ENCODE measurements at places on chromosomes 6 and 20.

GRCh38 chr20:61886721-61887595 lies 178.7 kb downstream of the TAF4 start:
- peak; percentile 1 for DNase-seq

DNA sequence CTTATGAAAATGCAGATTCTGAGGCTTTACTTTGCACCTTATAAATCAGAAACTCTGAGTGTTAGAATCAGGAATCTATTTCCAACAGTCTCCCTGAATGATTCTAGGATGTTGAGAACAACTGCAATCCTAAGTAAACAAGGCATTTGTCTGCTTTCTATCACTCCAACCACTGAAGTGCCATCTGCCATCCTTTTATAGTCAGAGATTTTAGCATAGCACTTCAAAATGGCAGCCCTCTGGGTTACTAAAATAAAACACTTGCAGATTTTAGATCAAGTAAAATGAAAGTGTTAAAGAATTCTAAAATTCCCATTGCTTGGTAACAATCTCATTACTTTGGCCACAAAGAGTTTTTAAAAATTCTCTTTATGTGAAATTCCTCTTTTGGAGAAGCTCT lies 258.9 kb downstream of the CD109 start:
- no peak for DNase-seq

GRCh38 chr6:38686270-38687042 lies 16.5 kb downstream of the GLO1 start:
- no peak for DNase-seq

DNA sequence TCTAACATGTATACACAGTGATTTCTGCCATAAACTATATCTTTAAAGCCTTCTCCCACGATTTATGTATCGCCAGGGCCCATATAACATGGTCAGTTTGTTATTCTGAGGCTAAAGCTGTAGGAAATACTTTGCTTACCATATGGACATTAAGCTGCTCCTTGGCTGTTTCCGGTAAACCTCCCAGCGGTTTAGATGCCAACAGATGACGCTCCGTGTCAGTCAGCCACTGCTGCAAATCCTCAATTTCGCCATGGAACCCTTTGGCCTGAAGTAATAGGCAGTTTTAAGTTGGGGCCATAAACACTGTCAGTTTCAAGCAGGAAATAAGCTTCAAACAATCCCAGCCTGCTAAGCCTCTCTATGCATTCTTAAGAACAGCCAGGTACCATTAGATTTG lies 145.4 kb downstream of the DST start:
- no peak for DNase-seq

DNA sequence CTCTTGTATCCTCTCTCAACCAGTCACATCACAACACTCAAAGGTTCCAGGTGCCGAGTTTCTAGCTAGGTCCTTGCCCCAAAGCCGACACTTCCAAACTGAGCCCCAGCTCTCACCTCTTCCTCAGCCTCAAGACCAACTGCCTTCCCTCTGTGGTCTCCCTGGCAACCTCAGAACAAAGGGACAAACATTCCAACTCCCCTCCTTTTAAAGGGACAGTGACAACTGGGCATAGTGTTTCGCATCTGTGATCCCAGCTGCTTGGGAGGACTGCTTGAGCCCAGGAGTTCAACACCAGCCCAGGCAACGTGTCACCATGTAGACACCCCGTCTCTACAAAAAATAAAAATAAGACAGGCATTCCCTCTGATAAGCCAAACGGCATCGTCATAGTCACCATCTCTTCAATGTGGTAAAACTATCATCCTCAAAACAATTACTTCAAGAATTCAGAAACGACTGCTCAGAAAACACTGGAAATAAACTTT lies 11.3 kb downstream of the DIDO1 start:
- peak; percentile 58 for DNase-seq
